ENCODE measurements at places on chromosomes 11 and 22.
A peak's percentile ranks its signal among the peaks of the same experiment; 100 is the strongest.

DNA sequence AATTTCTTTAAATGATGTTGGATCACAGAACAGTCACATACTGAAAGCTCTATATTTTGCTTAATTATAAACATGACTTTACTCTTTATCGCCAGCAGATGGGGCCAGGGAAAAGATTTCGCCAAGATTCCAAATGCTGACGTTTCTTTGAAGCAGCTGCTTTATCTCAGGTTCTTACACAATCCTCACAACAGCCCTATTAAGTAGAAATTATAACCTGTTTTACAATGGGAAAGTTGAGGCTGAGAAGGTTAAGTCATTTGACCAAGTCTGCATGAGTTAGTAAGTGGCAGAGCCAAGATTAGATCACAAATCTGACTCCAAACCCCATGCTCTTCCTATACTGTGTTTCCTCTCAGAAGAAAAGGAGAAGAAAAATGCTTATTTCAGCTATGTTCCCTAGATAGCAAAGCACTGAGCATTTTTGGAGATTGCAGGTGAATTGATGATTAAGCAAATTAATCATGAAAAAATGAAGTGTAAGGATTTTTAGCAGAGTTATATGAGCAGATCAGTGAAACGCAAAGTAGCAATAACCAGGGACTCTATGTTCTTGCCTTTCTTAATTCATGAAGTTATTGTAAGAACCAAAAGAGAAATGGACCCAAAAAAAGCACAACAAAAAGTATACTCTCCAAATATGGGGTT is 79.0 kb downstream of the AASDHPPT start:
- DNase-seq, result no peak

DNA sequence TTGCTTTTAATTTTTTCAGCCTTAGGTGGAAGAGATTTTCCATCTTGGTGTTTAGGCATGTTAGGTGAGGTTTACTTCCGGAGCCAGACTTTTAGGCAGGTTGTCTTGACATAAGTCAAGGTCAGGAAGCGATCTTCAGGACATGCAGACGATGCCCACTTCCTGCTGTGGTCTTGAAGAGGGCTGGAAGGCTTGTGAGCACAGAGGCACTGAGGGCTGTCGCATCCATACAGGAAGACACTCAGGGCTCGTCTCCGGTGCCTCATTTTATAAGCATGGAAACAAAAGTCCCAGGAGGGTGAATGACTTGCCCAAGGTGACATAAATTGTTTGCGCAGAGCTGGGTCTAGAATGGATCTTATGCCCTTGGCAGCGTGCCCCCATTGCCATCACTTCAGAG is 30.8 kb downstream of the MARK2 start:
- no peak for DNase-seq

DNA sequence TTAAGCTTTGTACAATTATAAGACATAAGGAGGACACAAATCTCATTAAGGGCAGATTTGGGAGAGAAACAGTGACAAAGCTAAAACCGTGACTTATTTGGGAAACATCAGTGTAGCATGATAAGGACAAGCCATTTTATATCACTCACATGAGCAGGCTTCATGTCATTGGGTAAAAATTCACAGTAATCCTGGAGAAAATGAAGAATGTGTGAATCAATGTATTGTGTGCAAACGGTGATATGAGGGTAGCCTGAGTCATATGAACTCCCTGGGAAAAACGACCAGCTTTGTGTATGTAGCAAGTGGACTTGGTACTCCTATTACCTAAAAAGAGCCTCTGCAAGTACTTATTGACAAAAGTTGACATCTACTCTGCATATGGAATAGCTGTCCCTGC is 6.0 kb upstream of the TRIM34 start:
- no peak for DNase-seq

DNA sequence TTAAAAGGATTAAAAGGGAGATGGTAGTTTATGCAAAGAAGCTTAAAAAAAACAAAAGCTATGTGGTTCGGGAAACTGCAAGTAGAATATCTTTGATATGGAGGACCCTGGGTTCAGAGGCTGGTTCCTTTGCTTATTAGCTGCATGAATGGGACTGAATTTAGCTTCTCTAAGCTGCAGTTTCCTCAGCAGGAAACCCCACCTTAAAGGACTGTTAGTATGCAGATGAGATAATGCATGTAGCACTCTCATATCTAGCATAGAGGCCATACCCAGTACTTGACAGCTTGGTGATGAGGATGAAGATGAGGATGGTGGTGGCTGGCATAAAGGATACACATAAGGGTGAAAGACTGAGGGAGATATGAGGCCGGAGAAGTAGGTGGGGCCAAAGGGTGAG is 134.6 kb downstream of the RRAS2 start:
- DNase-seq, result no peak

DNA sequence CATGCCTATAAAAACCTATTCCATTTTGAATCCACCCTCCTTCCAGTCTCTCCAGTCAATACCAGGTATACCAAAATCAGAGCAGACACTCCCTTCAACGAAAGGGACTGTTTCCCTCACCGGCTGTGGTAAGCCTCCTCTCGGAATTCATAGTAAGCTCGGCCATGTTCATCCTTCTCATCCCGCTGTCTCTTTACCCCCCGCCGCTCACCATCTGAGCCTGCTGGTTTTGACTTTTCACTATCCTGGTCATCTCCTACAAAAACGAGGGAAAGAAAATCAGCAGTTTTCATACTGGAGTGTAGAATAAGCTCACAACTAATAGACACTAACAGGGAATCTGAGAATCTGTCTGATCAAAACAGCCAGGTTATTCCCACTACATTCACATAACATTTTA is 3.1 kb downstream of the HNRNPUL2 start:
- no peak for DNase-seq

DNA sequence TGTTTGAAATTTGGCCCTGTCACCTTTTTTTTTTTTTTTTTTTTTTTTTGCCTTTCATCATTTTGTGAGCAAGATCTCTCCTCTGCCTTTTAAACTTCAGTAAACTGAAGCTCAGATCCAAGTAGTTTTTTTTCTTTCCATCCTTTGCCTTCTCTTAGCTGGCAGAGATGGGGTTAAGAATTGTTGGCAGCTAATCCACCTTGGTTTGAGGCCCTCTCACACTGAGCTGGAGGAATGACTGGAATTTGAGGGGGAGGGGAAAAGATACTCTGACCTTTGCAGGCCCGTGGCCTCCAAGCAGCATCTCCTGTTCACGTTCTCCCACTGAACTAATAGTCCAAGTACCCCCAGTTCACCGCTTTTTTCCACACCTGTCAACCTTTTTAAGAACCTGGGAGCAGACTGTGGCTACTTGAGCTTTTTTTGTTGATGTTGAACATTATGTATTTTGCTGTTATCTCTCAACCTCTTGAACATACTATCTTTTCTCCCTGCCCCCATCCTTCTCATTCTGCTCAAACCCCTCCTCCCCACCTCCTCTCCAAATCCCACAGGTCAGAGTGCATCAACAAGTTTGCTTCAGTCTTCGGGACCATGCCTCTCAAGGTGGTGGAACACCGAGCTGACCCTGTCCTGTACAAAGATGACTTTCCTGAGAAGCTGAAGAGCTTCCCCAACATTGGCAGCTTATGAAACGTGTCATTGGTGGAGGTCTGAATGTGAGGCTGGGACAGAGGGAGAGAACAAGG is 66.2 kb downstream of the ALX4 start:
- no peak for DNase-seq

GRCh38 chr11:118240999-118241763 is 11.0 kb downstream of the MPZL3 start:
- DNase-seq, result no peak

DNA sequence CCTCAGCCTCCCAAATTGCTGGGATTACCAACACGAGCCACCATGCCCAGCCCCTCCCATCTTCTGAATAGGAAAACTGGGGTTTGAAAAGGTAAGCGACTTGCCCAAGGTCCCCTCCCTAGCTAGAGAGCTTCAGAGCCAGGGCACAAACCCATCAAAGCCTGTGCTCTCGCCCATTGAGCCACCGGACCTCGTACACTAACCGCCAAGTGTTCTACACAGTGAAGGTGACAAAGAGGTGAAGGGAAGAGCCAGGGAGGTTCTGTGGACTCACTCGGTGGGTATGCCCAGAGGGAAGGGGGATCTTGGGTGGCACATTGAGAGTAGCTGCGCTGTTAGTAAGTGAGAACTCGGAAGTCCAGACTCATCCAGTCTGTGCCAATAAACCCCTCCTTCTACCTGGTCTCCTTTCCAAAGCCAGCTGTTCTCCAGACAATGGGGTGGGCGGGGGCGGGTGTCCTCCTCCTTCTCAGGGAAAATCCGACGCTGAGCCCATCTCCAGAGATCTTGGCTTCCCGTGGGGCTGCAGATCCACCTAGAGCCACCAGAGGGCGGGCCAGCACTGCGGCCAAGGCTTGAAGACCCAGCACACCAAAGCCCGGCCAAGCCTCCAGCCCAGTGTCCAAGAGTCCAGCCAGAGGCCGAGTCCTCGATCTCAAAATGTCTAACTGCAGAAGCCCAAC is 3.2 kb upstream of the RTN4RL2 start:
- DNase-seq, result peak; percentile 58

DNA sequence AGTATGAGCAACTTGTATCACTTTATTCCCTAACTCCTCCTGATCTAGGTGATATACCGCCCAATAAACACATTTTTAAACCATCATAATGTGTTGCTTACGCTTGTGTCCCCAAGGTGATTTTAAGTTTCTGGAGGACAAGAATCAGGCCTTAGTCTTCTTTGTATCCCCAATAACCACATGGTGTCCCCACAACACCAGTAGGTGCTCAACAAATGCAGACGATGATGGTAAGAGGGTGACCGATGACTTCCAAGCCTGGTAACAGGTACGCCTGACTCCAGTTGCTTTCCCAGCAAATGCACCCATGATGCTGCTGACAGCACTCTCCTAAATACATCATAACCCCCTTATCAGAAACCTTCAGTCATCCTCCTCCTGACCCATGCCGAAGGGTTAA is 64.2 kb downstream of the EFCAB6 start:
- no peak for DNase-seq

GRCh38 chr22:20776624-20777405 is 2.9 kb downstream of the SERPIND1 start:
- DNase-seq, result no peak

DNA sequence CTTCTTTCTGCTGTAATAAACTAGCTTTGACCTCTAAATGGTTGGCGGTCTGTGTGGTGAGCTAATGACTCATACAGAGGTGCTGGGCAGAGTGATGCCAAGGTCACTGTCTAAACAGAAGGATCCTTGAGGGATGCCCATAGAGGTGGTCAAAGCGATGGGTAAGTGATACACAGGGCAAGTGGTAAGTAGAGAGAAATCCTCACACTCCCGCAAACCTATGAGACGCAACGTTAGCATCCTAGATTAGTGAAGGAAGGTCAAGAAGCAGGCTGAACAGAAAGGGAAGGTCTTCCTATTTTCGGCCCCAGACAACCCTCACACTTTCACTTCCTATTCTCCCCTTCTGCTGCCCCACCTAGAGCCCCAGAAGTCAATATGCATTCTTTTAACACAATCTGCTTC is 65.6 kb upstream of the SESN3 start:
- DNase-seq, result no peak

Data from T1000 (cell line).